ENCODE measurements at places on chromosomes 5 and 9.

DNA sequence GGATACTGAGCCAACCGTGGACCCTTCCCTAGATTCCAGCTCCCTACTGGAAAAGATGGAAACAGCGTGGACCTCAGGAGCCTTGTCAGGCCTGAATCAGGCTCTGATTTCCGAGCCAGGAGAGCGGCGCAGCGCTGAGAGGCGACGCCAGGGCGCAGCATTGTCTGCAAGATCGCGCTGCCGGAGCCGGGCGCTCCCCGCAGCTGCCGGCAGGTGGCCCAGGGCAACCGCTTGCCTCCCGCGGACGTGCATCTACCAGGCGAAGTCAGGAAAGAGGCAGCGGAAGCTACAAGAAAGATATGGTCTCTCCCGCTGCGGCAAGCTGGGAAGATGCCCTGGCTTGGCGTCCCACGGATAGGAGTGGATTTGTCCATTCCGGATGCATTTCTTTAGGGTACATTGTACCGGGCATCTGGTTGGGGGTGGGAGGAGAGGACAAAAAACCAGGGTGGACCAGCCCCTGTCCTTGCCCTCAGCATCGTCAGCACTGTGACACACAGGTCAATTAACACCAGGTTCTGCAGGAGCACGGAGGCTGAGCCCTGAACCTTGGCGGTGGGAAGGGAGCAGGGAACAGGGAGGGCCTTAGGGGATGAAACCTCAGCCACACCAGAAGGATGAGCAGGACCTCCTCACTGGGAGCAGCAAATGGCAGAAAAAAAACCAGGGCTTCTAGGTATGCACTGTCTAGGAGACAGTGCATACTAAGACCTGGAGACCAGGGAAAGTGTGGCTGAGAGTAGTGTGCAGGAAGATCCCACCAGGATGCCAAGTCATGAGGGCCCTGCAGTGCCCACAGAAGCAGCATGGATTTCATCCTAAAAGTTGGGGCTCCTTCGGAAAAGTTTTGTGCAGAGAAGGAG lies 55.9 kb downstream of the SFXN1 start:
- peak; percentile 71 for DNase-seq

DNA sequence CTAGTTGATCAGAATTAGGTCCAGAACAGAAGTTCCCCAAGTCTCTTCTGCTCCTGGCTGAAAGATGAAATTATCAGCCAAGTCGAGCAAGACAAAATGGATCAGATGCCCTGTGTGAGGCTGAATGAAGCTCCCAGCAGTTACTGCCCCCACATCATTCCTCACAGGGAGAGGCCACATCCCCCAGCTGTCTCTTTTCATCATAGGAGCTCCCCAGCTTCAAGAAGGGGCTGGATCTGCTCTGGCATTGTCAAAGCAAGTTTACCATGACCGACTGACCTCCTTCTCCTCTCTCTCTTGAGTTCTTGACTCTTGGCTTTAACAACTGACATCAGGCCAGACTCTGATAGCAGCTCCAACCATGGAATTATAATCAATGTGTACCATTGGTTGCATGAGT lies 133.3 kb upstream of the RAD23B start:
- no peak for DNase-seq

DNA sequence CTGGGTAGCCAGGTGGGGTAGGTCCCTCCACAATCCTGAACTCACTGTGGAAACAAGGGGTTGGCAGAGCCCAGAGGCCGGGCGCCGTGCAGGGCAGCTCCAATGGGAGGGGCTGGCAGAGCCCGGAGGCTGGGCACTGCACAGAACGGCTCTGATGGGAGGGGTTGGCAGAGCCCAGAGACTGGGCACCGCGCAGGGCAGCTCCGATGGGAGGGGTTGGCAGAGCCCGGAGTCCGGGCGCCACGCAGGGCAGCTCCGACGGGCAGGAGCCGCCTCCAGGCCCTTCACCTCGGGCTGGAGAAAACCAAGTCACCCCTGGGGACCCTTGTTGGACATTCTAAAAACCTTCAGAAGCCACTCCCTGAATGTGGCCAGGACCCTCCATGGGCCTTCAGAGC lies 9.3 kb downstream of the NACC2 start:
- DNase-seq = no peak

DNA sequence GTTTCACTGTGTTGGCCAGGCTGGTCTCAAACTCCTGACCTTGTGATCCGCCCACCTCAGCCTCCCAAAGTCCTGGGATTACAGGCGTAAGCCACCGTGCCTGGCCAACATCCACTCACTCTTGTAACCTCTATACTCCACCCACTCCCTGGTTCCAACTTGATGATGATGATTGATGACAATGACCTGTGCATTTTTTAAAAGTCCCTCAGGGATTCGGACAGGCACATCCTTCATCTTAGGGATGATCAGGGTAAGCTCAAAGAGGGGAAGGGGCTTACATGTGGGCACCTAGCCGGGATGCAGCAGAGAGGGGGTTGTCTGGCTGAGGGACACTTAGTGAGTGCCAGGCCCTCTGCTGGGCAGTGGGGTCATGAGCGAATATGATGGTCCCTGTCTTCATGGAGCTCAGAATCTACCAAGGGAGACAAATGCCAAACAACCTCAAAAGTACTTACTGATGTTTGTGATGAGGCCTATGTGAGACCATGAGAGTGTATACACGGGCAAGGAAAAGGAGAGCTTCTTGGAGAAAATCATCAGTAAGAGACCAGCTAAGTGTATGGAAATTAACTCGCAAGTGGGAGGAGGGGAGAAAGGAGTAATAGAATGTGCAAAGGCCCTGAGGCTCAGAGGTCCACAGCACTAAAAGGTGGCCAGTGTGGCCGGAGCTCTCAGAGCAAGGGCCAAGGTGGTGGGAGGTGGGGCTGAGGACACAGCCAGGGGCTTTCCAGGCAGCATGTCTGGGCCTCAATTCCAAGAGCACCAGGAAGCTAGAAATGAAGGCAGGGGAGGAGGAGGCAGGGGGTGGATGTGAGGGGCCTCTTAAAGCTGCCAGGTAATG lies 27.4 kb downstream of the LHX2 start:
- DNase-seq = no peak

DNA sequence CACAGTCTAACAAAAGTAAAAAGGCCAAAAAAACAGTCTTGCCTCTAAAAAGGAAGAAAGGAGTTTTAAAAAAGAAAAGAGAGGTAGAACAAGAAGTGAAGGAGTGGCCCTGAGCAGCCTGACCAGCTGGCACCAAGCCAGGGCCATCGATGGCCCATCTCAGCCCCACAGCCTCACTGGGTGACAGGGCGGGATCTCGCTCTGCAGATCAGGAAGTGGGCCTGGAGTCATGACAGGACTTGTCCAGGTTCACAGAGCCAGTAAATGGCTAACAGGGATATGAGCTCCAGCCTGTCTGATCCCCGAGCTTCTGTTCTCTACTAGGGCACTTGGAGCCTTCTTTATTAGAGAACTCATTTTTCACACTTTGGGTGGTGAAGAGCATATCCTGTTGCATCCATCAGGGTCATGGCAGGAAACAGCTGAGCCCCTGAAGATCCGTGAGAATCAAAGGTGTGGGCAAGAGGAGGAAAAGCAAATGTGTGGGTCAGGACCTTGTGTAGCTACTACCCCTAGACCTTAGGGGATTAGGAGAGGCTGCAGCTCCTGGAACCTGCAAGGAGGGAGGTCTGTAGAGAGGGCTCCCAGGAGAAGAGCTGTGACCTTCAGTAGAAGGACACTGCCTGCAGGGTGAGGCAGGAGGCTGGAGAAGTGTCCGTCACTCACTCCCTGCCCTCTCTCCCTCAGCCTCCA lies 299.0 kb upstream of the MSX2 start:
- DNase-seq = no peak

GRCh38 chr9:4581035-4581760 lies 80.9 kb upstream of the PLPP6 start:
- DNase-seq = no peak

DNA sequence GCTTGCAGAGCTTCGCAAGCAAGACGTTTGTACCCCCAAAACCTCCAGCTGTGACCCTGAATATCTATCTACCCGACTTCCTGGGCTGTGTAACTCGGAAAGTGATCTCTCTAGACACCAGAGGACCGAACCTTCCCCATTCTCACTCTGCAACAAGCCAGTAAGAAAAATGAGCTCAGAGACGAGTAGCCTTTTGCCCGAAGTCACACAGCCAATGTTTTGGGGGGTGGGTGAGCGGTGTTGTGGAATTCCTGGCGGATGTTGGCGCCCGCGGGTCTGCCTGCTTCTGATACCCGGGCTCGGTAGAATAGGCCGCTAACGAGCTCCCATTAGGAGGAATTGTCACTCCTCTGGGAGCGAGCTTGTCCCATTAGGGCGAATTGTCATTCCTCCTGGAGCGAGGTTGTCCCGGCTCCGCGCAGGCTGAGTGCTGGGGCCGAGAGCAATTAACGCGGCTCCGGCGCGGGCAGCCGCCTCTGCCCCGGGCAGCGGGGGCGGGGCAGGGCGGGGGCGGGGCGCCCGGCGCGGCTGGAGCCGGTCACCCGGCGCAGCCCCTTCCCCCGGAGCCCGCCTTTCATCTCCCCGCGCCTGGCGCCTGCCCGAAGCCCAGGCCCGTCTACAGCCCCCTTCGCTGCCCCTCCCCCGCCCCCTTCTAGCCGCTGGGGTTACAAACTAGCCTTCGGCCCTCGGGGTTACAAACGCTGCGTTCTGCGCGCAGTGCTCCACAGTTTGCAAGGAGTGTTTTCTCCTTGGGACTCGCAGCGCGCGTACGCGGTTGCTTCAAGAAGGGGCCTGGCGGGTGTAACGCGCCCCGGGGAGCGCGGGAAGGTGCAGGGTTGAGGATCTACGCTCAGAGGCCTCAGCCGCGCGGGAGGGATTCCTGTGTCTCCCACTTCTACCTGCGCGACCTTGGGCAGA lies 3.5 kb upstream of the MSX2 start:
- DNase-seq = no peak

GRCh38 chr9:96604004-96604319 lies 15.7 kb downstream of the CDC14B start:
- DNase-seq = no peak

DNA sequence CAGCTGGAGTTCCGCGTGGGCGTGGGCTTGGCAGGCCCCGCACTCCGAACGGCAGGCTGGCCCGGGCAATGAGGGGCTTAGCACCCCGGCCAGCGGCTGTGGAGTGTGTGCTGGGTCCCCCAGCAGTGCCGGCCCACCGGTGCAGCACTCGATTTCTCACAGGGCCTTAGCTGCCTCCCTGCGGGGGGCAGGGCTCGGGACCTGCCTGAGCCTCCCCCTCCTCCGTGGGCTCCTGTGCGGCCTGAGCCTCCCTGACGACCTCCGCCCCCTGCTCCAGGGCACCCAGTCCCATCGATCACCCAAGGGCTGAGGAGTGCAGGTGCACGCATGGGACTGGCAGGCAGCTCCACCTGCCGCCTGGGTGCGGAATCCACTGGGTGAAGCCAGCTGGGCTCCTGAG lies 191.8 kb downstream of the CYLC2 start:
- DNase-seq = no peak

GRCh38 chr5:80777347-80778287 lies 122.8 kb upstream of the DHFR start:
- no peak for DNase-seq

- DNase-seq = no peak
These were observed 5.4 kb upstream of the ZDHHC12 start for GRCh38 chr9:128729302-128729701.

- no peak for DNase-seq
These were observed 77.2 kb downstream of the TSPAN17 start for GRCh38 chr5:176724472-176724871.

DNA sequence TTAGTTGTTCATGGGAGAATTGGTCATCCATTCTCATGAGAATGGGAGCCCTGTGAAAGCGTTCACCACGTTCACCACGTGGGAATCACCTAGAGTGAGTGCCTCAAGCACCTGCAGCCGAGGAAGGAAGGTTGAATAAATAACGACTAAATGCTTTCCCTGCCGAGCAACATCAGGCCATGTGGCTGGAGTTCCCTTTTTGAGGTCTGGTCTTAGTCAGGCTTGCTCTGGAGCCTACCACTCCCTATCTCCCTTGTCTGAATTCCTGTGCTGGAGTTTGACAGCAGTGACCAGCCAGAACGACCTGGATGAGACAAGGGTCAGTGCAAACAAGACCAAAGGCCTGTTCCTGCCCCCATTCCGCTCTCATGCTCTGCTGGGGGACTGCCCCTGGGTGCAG lies 28.5 kb downstream of the KCNMB1 start:
- DNase-seq = no peak

GRCh38 chr5:131635684-131636572 lies 899 bp upstream of the RAPGEF6 start:
- no peak for DNase-seq

DNA sequence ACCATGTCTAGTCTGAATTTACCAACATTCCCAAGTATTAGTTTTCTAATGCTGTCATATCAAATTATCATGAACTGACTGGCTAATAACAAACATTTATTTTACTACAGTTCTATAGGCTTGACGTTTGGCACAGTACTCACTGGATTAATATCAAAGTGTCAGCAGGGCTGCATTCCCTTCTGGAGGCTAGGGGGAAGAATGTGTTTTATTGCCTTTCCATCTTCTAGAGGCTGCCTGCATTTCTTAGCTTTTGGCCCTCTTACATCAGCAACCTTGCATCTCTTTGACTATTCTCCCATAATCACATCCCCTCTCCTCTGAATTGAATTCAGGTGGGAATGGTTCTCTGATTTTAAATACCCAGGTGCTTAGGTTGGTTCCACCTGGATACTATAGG lies 84.7 kb downstream of the EDIL3 start:
- no peak for DNase-seq

GRCh38 chr5:167254132-167254531 lies 1037.3 kb upstream of the WWC1 start:
- no peak for DNase-seq

DNA sequence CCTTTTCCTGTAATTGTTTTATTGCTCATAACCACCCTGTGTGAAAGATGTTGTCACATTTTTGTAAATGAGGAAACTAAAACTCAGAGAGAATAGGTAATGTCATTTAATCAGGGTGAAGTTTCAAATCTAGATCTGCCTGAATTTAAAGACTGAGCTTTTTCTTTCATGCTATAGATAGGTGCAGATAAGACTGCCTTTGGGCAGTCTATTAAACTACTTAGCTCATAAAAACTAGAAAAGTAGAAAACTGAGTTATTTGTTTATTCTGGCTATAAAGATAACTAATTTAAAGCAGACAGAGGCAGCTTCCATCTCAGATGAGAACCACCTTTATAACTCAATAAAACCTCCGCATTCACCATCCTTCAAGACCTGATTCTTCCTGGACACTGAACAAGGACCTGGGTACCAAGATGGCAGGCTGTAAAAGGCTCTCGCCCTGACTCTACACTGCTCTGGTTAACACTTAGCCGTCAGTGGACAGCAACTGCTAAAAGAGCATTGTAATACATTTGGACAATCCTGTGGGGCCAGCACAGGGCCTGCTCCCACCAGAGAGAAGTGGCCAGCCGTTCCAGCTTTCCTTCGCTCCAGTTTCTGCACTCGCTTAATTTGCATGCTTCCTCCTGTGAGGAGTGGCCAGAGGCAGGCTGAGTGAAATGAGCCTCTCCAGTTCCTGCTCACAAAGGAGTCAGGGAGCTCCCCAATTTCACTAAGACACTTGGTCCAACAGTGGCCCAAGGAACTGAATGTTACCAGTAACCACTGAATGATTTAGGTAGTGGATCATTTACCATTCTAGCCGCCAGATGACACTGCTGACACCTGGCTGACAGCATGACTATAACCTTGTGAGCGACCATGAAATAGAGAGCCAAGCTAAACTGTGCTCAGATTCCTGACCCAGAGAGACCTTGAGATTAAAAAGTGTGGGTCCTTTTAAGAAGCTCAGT lies 566.4 kb downstream of the EFNA5 start:
- no peak for DNase-seq
